ENCODE measurements at places on chromosomes 6 and 20. TPM values are rescaled to one million over a fixed set of nuclear protein-coding genes. Genes with fewer than 3 reads are reported as not detected.
A peak's percentile ranks its signal among the peaks of the same experiment; 100 is the strongest.

DNA sequence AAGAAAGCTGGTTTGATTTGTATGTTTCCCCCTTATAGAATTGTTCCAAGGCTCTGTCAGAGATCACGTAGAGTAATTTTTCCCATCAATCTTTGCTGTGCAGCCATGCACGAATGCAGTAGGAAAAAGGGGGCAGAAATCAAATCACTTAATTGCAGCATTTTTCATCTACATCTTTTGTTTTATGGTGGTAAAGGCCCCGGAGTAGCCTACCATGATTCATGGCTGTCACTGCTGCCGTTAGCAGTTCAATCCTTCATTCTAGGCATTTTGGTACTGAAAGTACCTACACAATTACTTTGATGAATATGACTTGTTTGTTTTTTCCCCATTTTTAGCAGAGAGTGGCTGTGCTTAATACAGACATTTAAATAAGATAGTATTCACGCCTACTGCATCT is 631.9 kb upstream of the MMS22L start:
- DNase-seq, result no peak

DNA sequence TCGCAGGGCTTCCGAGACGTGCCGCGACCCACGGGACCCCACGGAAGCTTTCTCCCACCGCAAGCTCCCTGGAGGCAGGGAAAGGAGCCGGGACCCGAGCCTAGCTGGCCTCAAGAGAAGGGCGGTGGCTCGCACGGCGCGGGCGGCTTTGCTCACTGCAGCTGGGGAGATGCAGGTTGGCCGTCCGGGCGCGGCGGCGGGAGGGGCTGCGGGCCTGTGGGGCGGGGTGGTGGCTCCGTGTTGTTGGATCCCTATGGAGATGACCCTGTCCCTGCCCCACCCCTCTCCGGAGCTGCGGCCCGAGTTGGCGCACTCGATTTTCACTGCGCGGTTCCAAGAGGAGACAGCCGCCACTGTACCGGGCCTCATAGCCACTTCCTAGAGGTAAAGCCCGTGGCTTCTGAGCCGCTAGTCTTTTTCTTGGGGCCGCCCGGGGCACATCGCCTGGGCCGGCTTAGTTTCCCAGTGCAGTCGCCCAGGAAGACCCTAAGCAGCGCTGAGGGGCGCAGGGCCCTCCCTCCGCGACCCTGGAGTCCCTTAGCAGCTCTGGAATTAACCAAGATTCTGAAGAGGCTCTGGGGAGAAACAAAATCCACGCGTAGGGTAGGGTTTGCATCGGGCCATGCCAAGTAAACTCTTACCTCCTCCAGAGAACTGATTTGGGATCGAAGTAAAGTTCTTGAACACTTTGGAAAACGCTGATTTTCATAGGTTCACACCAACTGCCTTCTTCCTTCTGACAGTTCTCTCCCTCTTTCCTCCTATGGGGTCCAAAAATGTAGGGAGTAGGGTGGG is at the start of gene ECT2L:
Gene ECT2L (plus strand): TSS at position 279 of the 795 bp plus-strand sequence. CDS start 17,188 bp downstream, outside the sequence.
- peak; percentile 32 for DNase-seq

DNA sequence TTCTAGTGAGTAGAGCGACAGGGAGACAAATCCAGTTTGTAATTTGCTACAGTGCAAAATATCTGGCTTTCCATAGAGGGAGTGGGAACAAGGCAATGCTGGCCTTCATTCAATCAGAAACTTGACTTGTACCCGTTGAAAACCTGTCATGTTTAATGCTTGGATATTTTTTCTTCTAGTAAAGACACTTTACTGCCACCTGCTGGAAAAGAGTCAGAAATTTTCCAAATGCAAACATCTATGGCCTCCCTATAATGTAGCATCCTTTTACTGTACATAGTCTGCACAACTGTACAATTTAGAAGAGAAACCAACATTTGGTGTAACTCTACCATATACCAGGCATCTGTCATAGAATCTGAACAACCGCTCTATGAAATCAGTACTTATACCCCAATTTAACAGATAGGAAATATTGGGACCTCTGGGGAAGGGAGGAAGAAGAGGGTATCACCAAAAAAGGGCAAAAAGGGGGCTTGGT is 16.7 kb upstream of the TBC1D20 start:
- peak; percentile 62 for DNase-seq

- DNase-seq, result peak; percentile 34
Measured at GRCh38 chr6:68069921-68070710, 565.0 kb upstream of the ADGRB3 start.

DNA sequence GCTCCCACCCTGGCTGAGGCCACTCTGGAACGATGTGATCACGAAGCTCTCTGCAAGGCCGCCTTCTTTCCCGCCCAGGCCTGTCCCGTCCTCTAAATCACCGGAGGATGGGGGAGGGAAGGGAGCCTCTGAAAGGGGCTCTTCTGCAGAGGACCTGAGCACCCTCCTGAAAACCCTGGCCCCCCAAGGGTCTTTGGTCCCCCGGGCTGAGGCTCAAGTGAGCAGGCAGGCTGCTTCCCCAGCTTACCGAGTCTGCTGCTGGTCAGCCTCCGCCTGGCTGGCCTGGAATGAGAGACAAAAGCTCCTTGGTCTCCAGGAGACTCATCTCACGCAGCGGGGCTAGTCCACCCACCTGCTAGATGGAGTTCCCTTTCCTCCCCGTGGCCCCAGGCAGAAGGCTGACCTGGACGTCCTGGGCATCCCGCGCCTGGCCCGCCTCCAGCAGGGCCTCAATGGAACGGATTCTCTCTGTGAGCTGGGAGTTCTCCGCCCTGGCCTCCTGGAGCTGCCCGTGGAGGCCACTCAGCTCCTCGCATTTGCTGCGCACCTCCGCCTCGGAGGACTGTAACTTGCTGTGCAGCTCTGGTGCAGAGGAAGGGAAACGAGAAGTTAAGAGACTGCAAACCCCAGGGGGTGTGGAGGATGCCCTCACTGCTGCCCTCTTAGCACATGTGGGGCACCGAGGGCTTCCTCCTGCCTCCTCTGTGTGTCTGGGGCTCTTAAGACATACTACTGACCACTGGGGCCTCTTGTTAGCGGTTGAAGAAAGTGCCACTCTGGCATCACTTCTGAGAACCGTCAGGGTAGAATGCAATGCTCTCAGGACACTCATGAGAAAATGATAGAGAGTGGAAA is 54.7 kb downstream of the RRBP1 start:
- no peak for DNase-seq

DNA sequence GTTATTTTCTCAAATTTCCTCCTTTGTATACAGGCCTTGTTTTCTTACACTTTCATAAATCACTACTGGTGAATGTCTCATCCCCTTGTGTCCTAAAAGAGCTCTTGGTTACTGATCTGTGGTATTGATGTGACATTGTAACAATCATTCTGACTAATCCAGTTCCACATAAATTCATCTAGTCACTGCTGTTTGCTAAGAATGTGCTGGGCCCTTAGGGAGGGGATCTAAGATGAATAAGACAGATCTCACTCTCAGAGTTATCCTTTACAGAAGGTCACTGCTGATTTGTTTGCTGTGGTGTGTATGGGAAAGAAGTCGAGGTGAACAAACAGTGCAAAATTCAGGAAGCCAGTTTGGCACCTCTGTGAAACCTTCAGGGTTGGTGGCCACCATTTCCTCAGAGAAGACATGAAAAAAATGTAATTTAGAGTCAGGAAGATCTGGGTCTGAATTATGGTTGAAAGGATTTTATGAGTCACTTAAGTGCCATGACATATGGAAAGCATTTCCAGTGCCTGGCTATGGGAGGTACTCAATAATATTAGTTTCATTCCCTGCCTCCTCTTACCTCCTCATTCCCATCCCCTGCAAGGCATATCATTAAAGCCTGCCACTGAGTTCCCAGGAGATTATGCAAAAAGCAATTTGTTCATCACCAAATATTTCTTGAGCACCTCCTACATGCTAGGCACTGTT is 121.8 kb downstream of the COL9A1 start:
- peak; percentile 67 for DNase-seq

DNA sequence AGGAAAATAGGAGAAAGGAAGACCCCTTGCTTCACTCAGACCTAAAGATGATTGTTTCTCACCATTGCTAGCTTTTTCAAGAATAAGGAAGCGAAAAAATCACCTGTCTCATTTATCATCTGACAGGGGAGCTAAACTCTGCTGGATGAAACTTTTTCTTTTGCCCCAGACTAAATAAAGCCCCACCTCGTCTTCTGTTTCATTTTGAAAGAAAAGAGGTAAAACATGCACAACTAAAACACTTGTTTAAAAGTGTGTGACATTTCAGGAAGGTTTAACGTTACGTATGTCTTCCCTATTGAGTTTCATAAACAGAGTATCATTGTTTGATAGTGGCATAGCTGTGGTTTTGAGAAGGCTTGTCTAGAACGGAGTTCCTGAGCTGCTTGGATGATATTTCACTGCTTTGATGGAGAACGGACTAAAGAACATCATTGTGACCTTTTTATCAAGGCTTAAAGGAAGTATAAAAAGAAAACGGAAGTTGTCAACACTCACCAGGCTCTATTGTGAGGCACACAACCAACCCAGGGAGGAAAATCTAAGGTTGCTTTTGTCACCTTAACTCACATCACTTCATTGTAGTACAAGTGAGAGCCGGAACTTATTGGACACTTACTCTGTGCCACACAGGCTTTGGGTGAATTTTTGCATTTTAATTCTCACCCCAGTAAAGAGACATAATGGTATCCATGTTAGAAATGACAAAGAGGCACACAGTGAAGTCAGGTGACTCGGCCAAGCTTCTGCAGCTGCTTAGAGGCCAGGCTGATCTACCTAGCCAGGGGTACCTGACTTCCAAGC is 29.5 kb downstream of the TSHZ2 start:
- no peak for DNase-seq

DNA sequence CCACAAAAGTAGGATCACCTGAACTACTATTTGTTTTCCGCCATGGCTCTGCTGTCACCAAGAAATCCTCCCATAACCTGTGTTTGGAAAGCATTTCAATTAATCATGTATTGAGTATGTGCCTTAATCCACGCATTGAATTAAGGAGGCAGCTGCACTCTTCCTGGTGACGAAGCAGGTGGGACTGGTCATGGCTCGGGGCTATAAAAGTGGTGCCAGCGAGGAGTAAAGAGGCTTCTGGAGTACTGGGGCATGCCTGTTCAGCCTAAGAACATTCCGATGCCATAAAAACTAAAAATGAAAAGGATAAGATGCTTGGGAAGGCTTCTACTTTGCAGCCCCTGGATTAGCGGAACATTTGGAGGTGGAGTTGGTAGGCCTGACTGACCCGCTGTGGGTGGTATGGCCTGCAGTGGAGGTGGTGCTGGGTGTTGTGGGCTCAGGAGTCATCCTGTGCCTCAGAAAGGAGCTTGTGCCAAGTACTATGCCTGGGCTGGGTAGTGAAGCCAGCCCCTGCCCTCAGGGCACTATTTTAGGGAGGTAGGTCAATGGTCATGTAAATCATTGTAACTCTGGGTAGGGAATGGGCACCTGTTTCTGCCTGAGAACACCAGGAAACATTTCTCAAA is 110.5 kb downstream of the B3GAT2 start:
- DNase-seq, result no peak

- DNase-seq, result no peak
Measured at GRCh38 chr20:18091623-18092022, 33.9 kb upstream of the OVOL2 start.

- DNase-seq, result no peak
Measured at GRCh38 chr6:13507306-13507860, 20.0 kb upstream of the GFOD1 start.

GRCh38 chr6:20932284-20932683 is 398.0 kb downstream of the CDKAL1 start:
- no peak for DNase-seq

- no peak for DNase-seq
Measured at GRCh38 chr6:19157486-19157885, 679.7 kb upstream of the ID4 start.

DNA sequence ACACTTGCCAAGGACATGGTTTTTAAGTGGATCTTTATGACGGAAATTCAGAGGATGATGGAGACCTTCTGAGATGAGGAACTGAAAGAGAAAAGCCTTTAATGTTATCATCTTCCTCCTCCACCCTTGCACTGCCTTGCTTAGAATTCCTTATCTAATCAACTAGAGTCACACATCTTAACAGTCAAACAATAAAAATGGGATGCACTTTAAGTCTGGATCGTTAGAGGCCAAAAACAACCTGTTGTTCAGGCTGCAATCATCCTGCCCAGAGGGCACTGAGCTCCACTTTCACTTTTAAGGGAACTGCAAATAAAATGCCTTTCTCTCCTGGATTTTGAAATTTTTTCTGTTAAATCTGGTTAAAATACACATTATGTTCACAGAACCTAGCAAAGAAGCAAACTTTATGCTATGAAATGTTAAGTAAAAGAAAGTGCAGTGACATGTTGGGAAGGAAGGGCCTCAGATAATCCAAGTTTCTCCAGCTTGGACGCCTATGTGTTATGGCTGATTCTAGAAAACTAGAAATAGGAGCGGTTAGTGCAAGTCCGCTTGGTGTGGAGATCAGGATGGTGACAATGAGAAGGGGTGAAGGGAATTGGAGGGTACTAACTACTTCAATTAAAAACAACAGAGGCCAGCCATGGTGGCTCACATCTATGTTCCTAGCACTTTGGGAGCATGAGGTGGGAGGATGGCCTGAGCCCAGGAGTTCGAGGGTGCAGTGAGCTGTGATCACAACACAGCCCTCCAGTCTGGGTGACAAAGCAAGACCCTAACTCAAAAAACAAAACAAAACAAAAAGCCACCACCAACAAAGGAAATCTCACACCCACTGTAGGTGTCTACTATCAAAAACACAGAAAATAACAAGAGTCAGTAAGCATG is 66.4 kb upstream of the KIF13A start:
- no peak for DNase-seq

- DNase-seq, result no peak
Measured at GRCh38 chr20:19094959-19095541, 117.4 kb upstream of the SLC24A3 start.

DNA sequence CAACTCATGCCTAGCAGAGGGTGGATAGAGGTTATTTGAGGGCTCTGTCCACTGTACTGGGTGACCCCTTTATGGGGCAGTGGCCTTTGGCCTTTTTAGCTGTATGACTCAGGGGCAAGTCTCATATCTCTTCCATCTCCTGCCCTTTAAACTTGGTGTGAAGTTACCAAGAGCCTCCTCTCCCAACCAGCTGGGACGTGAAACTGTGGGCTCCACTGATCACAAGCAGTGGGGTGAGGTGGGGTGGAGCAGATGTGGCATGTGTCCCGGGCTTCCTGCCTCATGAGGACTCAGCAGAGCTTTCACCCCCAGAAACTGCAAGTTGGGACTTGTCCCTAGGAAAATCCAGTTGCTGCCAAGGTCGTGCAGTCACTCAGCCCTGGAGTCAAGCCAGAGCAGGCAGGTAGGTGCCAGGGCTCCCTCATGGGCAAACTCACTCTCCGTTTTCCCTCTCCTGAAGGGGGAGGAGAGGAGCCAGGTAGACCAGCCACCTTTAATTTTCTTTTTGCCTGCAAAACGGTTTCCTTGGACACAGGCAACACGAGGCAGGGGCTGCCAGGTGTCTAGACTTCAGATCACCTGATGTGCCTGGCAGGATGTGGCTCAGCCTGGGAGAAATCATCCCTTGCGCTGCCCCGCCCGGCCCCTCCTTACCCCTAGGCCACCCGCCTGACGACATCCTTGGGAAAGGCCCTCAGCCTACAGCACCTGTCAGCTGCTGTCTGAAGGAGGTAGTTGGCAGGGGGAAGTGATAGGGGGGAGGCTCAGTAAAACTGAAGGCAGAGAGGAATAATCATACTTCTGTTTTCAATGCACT is 4.0 kb downstream of the CDKN1A start:
- DNase-seq, result peak; percentile 67

Gene MYL9
- 83.7 TPM for total RNA-seq

Gene ENPP3
- total RNA-seq, result not detected

Gene ALDH8A1
- 0.06 TPM for total RNA-seq

Gene BPIFB2
- total RNA-seq, result not detected

Gene HSD17B8
- 9.1 TPM for total RNA-seq

Gene PRL
- total RNA-seq, result not detected

Gene HLA-DQB1
- total RNA-seq, result not detected

Gene UBR2
- total RNA-seq, result 16.8 TPM

Gene HLA-F
- 2.4 TPM for total RNA-seq

Gene MDFI
- total RNA-seq, result 0.23 TPM

Gene KIFC1
- 98.5 TPM for total RNA-seq
